ENCODE measurements at places on chromosomes 5 and 9. TPM values are rescaled to one million over a fixed set of nuclear protein-coding genes. Genes with fewer than 3 reads are reported as not detected.

ERP44 gene
- 14.1 TPM for total RNA-seq

DNA sequence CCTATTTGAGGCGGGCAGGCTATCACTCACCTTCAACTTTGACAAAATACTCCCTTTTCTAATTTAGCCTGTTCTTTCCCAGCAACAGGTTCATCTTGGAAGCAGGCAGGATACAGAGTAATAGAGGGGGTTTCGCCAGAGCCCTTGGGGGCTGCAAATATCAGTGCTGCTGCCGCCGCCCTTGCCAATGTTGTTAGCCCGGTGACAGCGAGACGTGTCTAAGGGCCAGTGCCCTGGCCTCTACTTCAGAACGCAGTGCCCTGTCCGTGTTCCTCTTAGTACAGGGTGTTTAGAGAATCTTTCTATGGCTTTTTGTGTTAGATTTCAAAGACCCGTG is 703 bp downstream of the FAM120AOS start:
- no peak for DNase-seq

GRCh38 chr9:133855802-133856521 is 117.8 kb upstream of the SARDH start:
- no peak for DNase-seq

DNA sequence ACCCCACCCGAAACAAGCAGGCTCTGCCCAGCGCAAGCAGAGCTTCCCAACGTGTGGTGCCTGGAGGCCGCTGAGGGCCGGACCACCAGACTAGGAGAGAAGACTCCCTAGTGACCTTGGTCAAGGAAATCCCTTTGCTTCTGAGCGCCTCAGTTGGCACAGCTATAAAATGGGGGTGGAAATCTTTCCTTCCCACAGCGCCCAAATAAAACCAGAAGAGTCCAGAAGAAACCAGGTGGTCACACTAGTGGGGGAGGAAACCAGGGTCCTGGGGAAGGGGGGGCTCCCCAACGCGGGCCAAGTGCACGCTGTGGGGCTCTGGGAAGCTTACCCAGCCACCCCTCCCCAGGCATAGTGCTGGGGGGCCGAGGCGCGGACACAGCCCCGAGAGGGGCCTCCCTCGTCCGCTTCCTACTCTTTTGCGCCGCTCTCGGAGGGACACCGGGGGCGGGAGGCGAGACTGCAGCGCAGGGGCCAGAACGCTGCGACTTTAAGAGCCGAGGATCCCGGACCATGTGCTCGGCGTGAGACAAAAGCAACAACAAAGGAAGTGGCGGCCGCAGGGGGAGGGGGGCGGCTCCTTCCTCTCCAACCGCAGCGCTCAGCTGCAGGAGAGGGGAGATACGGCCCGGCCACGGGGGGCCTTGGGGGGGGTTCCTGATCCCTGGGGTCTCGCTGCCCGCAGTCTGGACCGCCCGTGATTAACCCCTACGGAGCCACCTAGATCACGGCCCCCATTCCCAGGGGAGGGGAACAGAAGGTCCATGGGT is 885 bp downstream of the RNF44 start:
- no peak for DNase-seq

- no peak for DNase-seq
Measured at GRCh38 chr9:74414325-74414724, 82.8 kb upstream of the RORB start.

GRCh38 chr9:106179191-106179590 is 484.9 kb downstream of the TMEM38B start:
- no peak for DNase-seq

DNA sequence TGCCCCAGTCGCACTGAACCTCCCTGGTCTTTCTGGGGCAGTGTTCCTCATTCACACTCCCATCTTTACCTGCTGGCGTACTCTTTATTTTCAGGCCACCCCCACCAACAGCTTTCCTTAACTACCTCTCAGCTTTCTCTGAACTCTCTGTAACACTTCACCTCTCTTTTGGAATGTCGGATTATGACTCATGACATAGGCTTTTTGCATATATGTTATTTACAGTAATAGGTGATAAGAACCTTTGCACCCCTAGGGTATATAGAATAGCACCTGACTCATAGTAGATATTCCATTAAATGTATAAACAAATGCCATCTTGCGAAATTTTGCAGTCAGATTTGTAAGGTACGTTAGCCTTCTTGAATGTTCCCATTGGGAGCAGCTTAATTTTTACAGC is 52.9 kb upstream of the MIER3 start:
- no peak for DNase-seq

DNA sequence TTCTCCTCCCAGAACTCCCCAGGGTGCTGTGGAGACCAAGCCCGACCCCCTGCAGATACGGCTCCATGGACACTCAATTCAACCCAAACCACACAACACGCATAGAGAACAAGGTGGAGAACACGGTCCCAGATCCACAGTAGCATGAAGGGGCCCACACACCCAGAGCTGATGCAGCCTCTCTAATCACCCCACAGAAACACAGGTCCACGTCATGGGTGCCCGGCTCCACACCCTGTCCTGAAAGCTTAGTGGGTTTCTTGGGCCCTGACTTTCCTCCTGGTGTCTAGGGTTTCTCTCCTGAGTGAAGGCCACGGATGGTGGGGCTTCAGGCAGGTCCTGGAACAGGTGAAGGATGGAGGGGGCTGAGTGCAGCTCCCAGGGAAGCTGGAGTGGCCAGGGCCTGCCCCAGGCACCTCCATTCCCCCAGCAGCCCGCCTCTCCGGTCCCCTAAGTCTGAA is 1.5 kb upstream of the SLC23A1 start:
- DNase-seq: no peak

CIZ1 gene
- total RNA-seq: 107 TPM

DNA sequence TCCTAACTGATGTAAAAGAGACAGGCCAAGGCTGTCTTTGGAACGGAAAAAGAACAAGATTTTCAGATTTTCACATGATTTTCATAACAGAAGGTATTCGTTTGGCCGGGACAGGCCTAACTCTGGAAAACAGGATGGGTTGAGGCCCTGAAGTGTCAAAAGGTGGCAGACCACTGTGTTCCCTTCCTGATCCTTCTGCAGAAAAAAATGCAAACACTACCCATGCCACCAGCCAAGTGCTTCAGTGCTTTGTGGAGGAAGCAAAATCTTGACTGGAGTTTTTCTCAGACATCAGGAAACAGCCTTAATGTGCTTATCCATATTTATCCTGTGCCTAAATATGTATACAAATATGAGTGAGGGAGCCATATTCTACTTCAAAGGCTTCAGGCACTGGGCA is 113.5 kb upstream of the IL6ST start:
- no peak for DNase-seq

DNA sequence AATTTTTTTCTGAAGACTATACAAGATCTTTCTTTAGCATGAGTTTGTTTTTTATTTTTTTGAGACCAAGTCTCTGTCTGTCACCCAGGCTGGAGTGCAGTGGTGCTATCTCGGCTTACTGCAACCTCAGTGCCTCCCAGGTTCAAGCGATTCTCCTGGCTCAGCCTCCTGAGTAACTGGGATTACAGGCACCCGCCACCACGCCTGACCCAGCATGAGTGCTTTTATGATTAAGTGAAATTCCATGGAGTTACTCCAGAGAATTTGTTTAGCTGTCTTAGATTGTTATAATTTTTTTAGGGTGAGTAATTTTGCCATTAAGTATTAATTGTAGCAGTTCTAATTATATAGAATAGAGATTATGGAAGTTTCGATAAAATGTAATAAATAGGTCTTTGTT is 14.3 kb downstream of the YTHDC2 start:
- no peak for DNase-seq

- no peak for DNase-seq
Measured at GRCh38 chr5:93756372-93756771, 15.0 kb upstream of the POU5F2 start.

Measured in H1 (cell line).